ENCODE measurements at places on chromosomes 2 and 18.

DNA sequence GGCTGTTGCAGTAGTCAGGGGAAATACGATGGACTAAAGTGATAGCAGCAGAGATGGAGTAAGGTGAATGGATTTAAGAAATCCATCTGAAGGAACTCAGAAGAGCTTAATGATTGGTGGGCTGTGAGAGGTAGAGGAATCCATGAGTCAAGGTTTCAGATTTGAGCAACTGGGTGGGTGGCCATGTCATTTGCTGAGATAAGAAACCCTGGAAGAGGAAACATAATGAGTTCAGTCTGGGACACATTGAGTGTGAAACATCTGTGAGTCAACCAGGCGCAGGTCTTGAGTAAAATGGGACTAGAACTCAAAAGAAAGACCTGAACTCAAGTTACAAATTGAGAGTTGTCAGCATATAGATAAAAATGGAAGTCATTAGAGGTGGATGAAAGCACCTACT, 19.7 kb upstream of the ASNSD1 start:
- no peak for DNase-seq

- no peak for DNase-seq
Observed at GRCh38 chr2:234308813-234309195, 188.1 kb downstream of the ARL4C start.

DNA sequence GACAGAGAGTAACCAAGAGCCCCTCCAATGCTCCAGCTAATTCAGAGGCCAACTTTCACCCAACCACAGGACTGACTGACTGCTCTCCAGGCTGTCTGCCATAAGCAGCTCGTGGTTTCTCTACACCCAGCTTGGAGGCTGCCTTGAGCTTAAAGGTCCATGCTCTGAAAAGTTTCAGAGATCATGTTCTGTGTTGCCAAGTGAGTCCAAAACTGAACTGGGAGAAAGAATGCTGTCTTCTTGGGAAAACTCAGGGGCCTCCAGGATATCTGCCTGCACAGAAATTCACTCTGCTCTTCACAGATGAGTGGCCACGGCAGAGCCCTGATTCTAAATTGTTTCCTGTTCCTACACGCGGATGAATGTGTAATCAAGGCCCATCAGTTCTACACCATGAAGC, 51.1 kb downstream of the LPIN2 start:
- DNase-seq: no peak

DNA sequence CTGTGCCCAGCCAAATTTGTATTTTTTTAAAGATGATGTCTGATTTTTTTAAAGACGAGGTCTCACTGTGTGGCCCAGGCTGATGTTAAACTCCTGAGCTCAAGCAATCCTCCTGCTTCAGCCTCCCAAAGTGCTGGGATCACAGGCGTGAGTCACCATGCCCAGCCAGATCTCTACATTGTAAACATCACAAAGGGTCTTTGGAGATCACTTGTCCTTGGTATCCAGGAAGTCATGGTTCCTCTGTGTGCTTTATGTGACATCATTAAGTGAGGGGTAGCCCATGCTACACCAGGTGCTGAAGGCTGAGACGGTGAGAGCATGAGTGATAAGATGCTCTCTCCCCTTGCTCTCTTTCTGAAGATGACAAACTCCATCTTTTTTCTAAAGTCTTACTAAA, 7.0 kb upstream of the NUP35 start:
- no peak for DNase-seq

DNA sequence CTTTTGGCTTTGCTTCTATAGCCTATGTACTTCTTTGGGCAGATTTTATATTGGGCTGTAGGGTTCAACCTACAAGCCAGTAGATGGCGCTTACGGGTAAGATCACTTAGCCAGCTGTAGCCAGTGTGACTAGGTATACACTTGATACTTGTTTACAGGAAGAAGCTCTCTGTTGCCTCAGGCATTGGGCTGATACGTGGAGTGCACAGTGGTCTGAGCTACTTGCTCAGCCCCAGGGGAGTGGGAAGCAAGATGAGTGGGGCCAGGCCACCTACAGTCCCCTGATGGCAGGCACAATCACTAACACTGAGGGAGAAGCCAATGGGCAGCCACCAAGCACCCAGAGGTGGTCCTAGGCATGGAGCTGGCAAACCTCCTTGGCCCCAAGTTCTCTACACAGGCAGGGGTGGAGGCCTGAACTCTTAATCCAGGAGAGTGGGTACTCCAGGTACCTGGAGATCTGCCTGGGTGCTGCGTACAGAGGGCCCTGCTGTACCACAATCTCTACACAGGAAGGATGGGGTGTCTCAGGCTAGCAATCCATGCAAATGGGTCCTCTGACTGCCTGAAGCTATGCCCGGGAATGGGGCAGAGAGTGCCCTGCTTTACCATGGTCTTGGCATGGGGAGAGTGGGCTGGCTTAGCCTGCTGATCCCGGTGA, 122.2 kb downstream of the NCOA1 start:
- DNase-seq: no peak

DNA sequence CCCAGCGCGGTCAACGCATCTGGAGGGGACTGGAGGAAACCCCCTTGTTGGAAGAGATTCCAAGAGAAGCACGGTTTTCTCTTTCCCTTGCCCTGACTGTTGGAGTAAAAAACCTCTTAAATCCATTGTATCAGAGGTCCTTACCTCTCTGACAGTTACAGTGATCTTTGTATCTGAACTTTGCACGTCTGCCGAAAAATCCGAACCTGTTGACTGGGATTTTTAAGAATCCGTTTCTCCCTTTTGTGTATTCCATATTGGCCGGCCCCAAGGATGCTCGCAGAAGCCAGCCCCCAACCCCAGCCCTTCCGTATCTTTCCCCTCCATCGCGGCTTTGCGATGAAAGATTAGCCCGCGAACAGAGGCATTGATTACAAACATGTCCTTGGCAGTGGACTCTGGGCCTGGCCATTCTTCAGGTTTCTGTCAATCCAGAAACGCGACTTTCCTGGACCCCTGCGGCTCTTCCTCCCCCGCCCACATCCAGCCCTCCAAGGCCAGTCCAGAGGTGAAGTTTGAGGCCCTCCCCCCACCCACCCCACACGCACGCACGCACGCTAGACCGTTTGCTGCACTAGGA, 4.6 kb upstream of the DLX1 start:
- DNase-seq: no peak

- no peak for DNase-seq
Observed at GRCh38 chr18:76989647-76990190, 142.9 kb downstream of the MBP start.

- no peak for DNase-seq
Observed at GRCh38 chr2:133573491-133574162, 5.4 kb upstream of the NCKAP5 start.

DNA sequence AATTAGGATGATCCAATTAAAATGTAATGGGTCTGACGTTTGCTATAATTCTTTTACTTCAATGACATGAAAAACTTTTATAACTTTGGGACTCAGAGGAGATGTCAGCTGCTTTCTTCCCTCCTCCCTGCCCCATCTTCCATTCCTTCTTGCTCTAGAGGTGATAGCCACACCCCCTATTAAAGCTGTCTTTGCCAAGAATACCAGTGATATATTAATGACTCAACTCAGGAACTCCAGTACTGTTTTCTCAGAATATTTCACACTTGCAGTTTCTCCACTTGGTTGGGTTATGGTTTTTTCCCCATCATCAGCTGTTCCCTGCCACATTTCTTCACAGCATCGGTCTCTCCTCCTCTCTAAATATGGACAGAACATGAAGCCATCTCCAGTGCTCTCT, 184.0 kb downstream of the KCNE4 start:
- DNase-seq: no peak

DNA sequence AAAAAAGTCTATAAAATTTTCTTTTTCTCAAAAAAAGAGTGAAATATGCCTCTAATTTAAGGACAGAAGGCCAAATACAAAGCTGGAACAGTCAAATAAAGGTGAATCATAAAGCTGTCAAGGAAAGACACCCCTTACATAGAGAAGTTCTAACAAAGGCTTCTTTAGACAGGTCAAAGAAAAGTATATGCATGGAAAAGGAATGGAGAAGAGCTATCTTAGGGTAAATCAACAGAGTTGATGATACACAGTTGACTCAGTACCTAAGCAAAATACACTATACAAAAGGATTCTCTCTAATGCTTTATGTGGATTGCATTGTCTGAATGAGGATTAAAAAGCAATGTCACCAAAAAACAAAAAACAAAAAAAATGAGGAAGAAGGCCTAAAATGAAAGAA, 214.8 kb downstream of the TXNL1 start:
- no peak for DNase-seq

DNA sequence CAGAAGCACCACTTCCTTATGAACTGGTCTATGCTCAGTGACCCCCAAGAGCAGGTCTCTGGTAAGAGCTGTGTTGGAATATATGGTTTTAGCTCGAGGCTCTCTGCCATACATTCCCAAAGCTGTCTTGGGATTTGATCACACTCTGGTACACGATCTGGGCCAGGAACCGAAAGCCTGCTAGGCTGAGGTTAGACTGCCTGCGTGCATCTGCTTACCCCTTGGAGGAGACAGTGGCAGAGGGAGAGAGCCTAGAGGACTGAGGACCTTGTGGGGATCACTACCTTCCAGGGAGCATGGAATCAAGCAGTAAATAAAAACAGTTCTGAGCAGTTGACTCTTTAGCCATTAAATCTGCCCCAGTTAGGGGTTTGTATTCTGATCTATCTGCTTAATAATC, 63.7 kb downstream of the ZNF532 start:
- DNase-seq: no peak

DNA sequence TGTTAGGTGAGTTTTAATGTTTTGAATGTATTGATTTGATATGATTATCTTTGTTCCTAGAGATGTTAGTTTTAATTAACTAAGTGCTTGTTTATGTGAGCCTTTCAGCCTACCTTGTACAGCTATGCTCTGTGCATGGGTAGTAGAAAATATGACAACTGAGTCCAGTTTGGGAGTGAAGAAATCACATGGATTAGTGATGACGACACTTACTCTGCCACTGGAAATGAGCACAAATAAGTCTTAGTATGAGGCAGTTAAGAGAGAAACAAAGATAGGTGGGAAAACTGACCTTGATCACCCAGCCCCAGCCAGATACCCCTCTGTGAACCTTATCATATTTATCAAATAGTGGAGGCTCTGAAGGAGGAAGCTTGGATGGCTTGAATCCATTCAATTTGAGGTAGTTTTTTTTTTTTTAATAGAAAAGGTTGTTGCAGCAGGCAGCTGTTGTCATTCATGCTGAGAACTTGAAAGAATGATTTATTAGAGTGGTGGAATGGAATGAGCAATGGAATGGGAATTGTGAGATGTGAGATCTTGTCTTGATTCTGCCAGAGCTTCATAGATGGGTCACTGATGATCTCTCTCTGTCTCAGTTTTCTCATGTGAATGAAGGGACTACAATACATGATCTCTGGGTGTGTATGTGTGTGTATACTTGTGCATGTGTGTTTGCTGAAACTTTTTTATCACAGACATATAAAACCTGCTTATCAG, 96.4 kb downstream of the MAP3K20 start:
- DNase-seq: no peak

GRCh38 chr2:164734196-164734595, 107.4 kb downstream of the COBLL1 start:
- DNase-seq: no peak

GRCh38 chr2:141599721-141600120, 531.1 kb downstream of the LRP1B start:
- no peak for DNase-seq

DNA sequence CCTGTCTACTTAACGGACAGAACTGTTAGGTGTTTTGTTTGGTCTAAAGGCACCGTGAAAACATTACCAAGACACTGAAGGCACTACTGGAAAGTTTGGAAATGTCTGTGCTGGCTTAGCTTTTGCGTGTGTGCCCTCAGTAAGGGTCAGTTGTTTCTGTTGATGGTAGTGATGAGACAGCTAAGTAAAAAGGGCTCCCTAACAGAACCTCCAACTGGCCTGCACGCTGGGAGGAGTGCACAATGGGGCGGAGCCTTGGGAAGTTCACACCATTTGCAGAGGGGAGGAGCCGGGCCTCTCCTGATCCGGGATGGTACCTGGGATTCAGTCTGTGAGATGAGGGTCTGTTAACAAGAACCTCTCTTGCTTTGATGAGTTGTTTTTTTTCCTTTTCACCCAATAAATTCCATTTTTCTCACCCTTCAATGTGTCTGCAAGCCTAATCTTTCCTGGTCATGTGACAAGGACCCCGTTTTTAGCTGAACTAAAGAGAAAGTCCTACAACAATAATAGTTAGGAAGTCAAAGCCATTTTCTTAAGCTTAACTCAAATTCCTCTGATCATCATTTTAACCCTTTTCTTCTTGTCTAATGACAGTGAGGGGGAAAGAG, 368.7 kb downstream of the PARD3B start:
- DNase-seq: no peak

- no peak for DNase-seq
Observed at GRCh38 chr18:38923126-38923525, 1357.5 kb upstream of the CELF4 start.

DNA sequence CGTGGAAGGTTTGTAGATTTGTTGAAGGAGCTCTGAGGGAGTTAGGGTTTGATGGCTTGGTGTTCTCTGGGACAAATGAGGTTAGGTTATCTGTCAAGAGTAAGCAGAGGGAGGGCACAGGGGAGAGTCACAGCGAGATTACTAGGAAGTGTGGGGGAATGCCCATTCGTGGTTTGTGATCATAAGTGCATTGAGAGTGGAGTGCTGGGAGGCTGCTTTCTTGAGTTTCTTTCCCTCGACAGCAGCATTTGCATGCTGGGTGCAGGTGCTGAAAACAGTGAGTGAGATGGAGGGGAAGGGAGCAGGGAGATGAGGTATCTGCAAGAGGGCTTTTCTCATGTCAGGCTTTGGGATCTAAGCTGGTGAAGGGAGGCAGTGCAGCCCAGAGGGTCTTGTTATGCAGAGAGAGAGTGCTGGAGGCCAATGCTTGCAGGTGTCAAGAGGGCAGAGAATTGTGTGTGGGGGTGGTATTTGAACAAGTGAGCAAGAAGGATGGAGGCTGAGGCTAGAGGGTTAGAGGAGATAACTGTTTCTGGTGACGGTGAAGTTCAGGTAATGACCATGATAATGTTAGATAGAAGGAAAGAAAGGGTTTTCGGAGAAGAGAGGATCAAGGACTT, 8.8 kb downstream of the RALB start:
- no peak for DNase-seq

DNA sequence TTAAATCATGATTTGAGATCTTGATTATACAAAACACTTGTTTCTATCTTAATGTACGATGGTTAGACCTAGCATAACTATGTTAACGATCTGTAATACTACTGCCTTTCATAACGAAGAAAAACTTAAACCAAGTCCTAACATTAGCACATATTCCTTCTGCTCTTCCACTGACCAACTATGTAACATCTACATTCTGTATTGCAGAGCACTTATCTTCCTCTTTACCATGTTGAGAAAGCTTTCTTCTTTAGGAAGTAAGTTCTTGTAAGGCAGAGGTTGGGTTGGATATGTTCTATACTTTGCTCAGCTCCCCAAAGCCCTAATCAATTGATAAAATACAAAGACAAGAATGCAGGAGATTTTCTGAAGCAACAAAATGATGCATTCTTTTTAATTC, 7.9 kb upstream of the ZNF407 start:
- DNase-seq: no peak

Data from coronary artery (tissue), 2 donors.